ENCODE measurements at places on chromosomes 16 and 17.

- DNase-seq, result no peak
These were observed 24.3 kb downstream of the STAT3 start for GRCh38 chr17:42363767-42364585.

- DNase-seq, result no peak
These were observed 1176.1 kb downstream of the CDH11 start for GRCh38 chr16:63945806-63946205.

DNA sequence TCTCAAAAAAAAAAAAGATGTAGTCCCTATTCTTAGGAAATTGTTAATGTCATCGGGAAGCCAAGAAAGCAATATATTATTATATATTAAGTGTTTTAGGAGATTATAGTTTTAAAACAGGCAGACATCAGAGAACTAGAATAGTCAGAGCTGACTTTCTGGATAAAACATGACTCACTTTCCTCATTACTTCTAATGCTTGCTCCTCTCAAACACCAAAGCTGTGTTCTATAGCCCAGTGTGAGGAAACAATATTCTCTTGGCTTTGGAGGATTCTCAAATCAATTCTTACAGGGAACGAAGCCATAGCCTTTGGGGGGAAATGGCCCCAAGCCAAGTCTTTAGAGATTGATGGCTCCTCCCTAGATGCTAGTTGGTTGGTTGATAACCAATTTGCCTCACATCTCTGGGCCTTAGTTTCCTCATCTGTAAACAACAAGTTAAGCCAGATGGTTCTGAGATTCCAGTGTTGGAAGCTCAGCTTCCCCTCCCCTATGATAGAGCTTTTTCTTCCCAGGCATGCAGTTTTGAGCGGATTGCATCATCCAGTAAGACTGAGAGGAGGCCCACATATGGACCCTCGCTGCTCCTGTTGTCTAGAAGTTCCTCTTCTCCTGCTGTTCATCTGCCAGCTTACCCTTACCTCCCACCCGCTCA, 12.4 kb downstream of the NMT1 start:
- DNase-seq, result no peak

DNA sequence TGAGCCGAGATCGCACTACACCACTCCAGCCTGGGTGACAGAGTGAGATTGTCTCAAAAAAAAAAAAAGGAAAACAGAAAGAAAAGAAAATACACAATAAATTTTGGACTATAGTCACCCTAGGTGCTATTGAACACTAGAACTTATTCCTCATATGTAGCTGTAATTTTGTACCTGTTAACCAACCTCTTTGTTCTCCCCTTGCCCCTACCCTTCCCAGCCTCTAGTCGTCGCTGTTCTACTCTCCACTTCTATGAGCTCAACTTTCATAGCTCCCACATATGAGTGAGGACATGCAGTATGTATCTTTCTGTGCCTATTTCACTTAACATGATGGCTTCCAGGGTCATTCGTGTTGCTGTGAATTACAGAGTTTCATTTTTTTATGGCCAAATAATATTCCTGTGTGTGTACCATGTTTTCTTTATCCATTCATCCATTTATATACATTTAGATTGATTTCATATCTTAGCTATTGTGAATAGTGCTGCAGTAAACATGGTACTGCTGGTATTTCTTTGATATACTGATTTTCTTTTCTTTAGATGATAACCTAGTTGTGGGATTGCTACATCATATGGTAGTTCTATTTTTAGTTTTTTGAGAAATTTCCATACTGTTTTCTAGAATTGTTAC, 28.3 kb downstream of the VPS35L start:
- DNase-seq, result no peak

DNA sequence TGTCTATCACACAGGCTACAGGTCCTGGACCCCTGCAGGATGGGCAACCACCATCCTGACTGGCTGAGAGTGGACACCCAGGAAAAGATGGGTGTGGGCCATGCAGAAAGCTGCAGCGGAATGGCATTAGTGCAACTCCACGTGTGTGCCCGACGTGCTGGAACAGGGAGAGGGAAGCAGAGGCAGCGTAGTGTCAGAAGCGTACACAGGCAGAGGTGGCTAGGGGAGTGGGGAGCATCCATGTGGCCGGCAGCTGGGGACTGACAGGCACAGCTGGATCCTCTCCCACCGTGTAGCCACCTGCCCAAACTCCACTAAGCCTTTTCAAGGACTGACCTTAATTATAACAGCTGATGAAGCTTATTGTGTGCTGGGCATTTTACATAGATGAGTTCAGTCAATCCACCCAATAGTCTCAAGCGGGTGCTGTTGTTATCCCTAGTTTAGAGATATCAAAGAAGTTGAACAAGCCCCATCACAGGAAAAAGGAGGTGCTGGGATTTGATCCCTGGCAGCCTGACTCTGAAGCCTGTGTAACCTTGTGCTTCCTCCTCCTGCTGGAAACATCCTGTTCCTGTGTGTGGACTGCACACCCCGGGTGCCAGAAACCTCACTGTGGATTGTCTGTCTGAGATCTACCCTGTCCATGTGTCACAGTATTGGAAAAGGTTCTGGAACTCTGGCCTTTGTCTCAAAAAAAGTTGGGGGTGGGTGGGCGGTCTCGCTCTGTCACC, 114.0 kb downstream of the PRKCA start:
- DNase-seq, result no peak

DNA sequence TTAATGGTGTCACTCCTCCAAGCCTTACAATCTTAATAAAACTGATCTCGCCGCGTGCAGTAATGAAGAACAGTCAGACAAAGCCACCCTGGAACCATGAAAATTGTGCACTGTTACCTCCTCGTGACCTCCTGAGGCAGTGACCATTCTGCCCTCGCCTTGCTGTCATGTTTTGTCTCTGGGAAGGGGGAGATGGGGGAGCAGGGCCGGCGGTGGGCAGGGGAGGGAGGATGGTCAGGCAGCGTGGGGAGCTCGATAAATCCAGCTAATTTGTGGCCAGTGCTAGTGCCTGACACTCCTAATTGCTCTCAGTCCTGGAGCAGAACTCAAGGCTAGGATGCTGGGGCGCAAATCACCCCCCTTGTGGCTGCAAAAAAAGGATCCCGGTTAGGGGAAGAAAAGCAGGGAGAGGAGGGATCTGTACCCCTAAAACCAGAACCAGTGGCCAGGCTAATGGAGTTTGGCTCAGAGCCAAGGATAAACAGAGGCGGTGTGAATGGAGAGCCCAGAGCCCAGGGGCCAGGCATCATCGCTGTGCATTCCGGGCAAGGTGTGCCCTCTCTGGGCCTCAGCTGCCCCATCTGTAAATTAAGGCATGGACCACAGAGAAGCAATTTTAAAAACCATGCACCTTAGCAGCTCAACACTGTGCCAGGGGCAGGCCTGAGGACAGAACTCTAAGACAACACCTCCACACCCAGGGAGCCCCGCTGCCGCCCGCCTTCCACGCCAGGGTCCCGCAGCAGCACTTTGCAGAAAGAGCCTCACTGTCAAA, 113.3 kb downstream of the ZNF423 start:
- no peak for DNase-seq

DNA sequence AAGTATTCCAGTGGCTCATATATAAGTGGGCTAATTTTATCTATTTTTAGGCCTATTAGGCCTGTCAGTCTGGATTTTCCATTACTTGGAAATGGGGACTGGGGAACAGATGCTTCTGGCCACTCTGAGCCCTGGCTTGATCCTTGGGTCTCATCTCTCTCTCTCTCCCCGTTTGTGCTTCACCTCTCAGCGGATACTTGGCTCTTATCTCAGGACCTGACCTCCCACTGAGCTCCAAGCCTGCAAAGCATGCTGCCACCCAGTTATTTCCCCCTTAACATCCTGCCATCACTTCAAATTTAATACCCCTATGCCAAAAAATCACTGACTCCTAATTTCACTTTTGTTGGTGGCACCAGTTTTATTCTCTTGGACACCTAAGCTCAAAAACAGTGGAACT, 4.2 kb downstream of the ZNF843 start:
- no peak for DNase-seq

- DNase-seq, result no peak
These were observed 18.8 kb downstream of the STX4 start for GRCh38 chr16:31052114-31052513.

- DNase-seq, result no peak
These were observed 1.1 kb downstream of the KIF1C start for GRCh38 chr17:4998732-4999429.

DNA sequence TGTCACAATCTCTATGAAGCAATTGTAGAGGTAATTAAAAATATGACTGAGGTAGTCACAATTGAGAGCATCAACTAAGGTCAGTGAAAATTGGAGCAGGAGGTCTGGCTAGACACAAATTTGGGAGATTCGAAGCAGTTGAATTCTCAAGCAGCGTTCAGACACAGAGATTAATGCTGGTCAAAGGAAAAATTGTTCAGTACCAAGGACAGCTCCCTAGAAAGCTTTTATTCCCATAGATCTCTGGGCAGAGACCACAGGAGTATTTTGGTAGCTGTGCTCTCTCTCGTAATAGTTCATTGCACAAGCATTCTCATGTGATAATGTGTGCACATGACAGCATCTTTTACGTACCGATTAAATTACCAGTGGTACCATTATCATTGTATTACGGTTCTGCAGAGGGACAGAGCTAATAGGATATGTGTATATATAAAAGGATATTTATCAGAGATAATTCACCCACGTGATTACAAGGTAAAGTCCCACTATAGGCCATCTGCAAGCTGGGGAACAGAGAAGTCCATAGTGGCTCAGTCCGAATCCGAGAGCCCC, 387.5 kb upstream of the HSBP1 start:
- no peak for DNase-seq

DNA sequence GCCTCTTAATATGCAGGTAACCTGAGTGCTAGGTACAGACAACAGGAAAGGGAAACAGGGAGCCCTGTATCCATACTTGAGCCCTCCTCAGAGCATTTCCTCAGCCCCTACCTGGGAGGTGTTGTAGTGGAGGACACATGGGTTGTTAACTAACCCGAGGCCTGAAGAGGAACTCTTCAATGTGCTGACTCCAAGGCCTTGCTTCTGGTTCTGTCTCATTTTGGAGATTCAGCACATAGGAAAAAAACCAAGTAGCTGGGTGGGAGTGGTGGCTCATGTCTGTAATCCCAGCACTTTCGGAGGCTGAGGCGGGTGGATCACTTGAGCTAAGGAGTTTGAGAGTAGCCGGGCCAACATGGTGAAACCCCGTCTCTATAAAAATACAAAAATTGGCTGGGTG, 24.8 kb downstream of the SNX11 start:
- no peak for DNase-seq

- DNase-seq, result no peak
These were observed 71.8 kb upstream of the METRNL start for GRCh38 chr17:83007504-83008185.

DNA sequence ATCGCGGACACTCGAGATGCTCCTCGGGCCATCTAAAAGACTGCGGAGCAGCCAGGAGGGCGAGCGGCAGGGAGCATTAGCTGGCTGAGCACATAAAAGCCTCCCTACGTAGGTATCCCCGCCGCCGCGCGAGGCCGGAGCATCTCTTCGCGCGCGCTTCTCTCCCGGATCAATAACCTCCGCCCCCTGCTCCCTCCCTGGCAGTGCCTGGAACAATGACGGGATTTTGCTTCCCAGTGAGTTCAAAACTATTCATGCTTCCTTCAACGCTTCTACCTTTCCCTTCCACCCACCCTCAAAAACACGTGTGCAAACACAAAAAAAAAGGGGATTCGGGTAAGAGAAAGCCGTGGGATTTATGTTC, 984 bp downstream of the CENPV start:
- peak; percentile 84 for DNase-seq

- DNase-seq, result no peak
These were observed 108.6 kb downstream of the XYLT1 start for GRCh38 chr16:17362183-17362582.

DNA sequence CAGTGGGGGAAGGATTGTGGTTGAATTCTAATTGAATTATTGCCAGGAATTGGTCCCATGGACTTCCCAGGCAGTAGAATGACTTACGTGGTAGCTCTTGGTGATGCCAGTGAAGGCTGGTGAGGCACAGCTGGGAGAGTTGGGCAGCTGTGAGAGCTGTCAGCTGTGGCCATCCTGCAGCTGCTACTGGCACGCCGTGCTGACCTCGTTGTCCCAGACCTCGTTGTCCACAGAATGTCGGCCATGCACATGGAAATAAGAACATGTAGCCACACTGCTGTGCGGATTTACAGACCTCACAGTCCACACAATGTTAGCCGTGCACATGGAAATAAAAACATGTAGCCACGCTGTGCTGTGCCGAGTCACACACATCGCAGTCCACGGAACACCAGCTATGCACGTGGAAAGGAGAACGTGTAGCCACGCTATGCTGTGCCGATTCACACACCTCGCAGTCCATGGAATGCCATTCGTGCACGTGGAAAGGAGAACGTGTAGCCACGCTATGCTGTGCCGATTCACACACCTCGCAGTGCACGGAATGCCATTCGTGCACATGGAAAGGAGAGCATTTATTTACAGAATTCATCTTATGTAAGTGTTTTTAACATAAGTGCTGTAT, 59.2 kb downstream of the BANP start:
- DNase-seq, result no peak

DNA sequence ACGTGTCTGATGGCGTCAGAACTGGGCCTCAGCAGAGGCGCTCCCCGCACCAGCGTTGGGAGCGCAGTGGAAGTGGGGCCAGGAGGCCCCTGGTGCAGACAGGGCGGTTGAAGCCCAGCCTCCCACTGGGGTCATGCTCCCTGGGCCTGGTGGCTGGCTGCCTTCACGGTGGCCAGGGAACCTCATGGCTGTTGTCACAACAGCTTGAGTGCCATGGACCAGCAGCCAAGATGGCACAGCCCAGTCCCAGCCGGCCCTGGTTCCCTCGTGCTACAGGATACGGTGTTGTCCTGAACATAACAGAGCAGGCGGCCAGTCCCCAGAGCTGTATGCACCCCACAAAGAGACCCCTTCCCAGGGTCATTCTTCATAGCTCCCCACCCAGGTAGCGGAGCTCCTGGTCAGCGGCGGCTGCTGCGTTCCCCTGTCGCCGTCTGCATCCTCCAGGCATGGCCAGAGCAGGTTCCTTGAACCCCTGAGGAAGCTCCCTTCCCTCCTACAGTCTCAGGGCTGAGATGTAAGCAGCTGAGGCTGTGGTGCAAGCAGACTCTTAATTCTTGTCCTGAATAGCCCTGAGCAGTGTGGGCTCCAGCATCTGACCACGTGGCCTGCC, 29.7 kb downstream of the NME3 start:
- DNase-seq, result no peak

- DNase-seq, result no peak
These were observed 2.4 kb downstream of the NXN start for GRCh38 chr17:977166-977565.

- no peak for DNase-seq
These were observed 7.7 kb upstream of the SPATA2L start for GRCh38 chr16:89709166-89709565.

DNA sequence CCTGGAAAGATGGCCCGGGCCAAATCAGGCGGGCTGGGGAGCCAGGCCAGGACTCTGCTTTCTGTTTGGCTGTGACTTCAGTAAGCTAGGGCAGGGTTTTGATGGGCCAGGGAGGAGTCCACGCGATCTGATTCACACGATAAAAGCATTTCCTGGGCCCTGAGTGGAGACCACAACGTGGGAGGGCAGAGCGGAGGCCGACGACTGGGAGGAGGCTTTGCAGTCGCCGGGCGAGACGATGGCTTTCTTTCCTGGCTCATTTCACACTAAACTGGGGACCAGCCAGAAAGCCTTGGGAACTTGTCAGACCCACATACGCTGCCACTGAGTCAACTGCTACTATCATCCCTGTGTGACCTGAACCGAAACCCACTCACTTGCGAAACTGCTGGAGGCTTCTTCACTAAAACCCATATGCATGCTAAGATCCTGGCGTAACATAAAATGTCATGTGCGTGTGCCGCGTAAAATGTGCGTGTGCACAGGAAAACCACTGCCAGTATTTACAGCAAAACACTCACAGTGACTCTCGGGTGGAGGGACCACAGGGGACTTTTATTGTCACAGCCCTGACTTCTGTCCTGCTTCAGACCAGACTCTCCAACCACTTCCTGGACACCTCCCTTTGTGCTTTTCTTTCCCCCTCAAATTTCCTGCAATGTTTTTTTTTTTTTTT, 14.2 kb upstream of the RHBDF2 start:
- DNase-seq, result no peak
